ENCODE measurements at places on chromosomes 2 and 18. TPM values are rescaled to one million over a fixed set of nuclear protein-coding genes. Genes with fewer than 3 reads are reported as not detected.

- DNase-seq: no peak
Observed at GRCh38 chr18:11246495-11247300, 97.3 kb upstream of the PIEZO2 start.

- no peak for DNase-seq
Observed at GRCh38 chr2:58313926-58314325, 72.8 kb upstream of the FANCL start.

DNA sequence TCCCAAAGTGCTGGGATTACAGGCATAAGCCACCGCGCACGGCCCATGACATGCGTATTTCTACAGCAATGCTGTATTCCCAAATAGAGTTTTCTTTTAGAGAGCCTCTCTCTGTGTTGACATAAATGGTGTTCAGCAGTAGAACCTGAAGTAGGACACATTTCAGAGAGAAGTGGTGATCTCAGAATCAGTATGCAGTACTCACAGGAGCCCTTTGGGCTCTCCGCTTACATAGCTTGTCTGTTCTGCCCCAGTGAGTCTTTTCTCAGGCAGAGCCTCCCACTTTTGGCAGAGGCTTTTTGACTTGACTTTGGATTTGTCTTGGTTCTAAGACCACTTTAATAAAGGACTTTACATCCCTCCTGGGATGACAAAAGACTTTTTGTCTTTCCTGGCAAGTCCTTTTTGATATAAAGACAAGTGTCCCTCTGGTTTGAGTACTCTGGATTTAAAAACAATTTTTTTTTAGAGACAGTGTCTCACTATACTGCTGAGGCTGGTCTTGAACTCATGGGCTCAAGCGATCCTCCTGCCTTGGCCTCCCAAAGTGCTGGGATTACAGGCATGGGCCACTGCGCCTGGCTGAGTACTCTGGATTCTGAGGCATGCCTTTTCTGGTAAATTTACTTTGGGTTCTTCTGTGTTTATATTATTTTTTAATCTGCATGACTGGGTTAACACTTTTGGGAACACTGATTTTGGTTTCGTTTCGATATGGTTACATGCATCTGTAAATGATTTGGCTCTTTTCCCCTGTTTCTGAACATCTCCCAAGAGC, 113.3 kb downstream of the SMAD2 start:
- no peak for DNase-seq

GRCh38 chr2:208306291-208306690, 40.2 kb downstream of the PIKFYVE start:
- no peak for DNase-seq

DNA sequence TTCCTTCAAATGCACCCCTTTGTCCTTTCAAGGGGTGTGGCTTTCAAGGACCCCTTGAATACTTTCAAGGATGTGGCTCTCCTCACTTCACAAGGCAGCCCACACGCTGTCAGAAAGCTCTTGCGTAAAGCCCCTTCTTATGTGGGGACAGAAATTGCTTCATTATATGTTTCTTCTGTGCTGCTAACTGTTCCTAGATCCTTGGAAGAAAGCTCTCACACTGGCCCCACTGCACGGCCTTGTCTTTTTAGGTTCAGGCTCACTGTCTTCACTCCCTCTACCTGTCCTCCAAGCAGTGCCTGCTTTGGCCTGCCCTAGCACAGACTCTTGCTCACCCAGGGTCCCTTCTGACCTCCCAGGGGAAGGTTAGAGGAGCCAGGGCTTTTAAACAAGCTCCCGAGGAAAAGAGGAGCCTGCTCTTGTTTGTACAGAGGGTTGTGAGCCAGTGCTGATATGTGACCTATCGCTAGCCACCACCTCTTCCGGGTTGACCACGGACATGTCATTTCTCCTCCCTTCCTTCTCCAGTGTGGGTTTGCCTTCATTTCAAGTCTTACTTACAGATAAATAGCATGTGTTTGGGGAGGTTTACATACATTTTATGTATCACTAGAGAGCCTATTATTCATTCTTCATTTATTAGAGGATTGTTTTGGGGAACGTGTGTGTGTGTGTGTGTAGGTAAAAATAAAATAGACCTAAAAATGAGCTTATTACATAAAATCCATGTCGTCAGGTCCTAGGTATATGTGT, 94.7 kb downstream of the RTN4 start:
- no peak for DNase-seq

GRCh38 chr2:136034629-136035028, 49.2 kb upstream of the DARS1 start:
- no peak for DNase-seq

GRCh38 chr18:22194151-22194598, 24.8 kb downstream of the GATA6 start:
- no peak for DNase-seq

DNA sequence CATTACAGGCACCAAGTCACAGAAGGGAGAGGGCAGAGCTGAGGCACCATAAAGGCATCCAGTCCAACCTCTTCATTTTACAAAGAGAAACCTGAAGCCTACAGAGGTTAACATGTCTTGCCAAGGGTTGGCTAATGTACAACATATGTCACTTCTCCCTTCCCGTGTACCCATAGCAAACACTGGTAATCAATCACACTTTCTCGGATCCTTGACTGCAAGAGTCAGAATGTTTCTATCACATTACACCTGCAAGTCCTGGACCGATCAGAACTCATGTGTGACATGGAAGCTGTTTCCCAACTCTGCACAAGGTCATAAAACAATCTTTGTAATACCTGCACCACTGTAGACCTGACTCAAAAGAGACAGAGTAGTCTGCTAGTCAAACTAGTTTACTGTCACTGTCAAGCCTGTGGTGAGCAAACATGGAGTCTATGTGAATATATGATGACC, 6.0 kb downstream of the ANKRD44 start:
- DNase-seq: no peak

GRCh38 chr2:23243073-23243659, 141.8 kb upstream of the KLHL29 start:
- no peak for DNase-seq

DNA sequence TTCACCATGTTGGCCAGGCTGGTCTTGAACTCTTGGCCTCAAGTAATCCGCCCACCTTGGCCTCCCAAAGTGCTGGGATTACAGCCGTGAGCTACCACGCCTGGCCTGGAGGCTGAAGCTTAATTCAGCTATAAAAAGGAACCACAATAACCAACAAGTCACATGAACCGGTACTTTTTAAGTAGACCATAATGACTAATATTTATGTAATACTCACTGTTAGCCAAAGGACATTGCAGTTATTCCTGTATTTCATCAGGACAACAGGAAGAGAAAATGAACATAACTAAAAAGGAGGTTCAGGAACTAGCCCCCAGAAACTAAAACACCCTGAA, 49.0 kb upstream of the TMEM87B start:
- no peak for DNase-seq

DNA sequence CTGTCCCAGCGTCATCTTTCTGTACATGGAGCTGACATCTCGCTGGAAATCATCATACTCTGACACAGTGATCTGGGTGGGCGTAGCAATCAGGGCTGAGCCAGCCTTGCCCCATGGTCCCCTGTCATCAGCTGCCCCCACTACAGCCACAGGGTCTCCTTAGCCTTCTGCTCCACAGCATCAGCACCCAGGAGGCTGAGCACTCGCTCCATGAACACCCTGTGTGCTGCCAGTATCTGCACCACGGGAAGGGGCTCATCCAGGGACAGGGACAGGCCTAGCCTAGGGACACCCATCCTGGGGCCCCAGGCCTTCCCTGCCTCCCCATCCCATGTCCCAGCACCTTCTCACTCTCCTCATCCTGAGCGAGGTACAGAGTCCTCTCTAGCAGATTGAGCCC, 11.4 kb downstream of the ALPG start:
- DNase-seq: no peak

- no peak for DNase-seq
Observed at GRCh38 chr2:94990956-94991355, 34.6 kb upstream of the MAL start.

- DNase-seq: no peak
Observed at GRCh38 chr2:26585100-26585499, 56.1 kb downstream of the CIB4 start.

DNA sequence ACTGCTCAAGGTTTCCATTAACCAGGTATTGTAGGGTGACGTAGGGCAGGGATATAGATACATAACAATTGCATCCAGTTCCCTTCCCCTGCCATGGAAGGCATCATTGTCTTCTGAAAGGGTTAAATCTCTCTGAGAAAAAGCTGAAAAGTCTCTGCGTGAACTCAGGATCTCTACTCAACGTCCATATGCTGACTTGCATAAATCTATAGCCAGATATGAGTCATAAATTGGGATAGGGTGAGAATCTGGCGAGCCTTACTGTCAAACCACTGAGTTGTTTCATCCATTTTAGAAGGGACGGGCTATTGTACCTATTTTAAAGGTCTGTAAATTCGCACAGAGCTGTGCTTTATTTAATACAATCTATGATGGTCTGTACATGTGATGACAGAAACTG, 258.3 kb downstream of the L3MBTL4 start:
- no peak for DNase-seq

Gene CDH7
- not detected for total RNA-seq

Gene WDR12
- 49.3 TPM for total RNA-seq
